ENCODE measurements at places on chromosomes 1 and 21. TPM values are rescaled to one million over a fixed set of nuclear protein-coding genes. Genes with fewer than 3 reads are reported as not detected.

DNA sequence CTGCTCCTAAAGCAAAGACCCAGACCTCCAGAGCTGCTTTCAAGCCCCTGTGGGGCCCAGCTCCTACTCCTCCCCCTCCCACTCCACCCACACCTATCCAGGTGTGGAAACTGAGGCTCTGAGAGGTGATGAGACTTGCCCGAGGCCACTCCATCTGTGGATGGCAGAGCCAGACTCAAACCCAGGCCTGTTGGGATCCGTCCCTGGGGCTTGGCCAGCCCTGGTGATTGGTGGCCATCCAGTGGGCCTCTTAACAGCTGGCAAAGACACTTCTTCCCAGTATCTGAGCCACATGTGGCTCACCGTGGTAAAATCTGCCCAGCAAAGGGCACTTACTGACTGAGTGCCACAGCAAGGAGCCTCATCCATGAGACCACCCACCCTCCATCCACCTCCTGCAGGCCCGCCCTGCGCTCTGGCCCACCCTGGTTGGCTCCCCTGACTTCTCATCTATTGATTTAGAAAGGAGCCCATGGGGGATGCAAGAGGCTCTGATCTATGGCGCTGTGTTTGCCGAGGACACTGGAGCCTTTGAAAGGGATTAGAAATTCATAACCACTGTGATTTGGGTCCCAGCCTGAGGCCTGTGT, 398.5 kb downstream of the PTPRU start:
- DNase-seq, result no peak

GRCh38 chr1:28323720-28324119, 5.1 kb upstream of the MED18 start:
- no peak for DNase-seq

GRCh38 chr1:218482683-218483082, 137.5 kb downstream of the TGFB2 start:
- DNase-seq, result no peak

DNA sequence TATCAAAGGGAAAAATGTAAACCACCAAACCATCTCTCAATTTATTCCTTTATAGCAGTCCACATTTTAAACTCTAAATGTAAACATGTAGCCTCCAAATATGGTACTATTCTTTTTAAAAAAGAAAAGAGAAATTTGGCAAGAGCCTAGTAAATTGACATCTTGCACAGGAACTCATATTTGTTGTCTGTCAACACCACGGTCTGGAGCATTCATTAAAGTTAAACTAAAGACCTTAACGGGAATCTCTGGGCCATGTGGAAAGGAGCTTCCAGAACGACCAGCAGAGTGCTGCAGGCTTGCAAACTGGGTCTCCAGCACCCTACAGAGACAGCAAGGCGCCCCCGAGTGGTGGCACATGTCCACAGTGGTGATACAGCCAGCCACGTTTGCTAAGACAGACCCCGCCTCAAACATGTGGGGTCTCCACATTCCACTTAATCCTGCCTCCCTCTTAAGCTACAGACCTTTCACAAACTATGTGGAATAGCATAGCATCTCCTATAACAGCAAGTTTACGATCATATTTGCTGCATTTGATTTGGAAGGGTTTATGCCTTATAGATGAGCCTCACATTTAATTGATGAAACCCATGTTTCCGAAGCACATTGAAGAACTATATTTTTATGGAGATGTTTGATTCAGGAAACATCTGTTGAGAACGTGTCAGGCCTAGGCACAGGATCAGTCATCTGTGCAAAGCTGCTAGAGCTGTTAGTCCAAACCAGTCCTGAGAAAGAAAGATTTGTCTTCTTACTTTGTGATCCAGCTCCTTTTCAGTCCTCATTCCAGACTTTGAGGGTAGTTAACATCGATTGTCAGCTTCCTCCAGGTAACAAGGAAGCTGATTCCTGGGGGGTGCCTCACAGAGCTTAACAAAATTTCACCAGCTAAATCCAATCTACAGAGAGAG, 96.4 kb upstream of the BACE2 start:
- DNase-seq, result no peak

GRCh38 chr1:42960566-42961311, 2.1 kb upstream of the SLC2A1 start:
- no peak for DNase-seq

HES3 gene
- total RNA-seq, result not detected

- no peak for DNase-seq
These were observed 26.3 kb upstream of the TRABD2B start for GRCh38 chr1:48023488-48023887.

BRDT gene
- not detected for total RNA-seq

DNA sequence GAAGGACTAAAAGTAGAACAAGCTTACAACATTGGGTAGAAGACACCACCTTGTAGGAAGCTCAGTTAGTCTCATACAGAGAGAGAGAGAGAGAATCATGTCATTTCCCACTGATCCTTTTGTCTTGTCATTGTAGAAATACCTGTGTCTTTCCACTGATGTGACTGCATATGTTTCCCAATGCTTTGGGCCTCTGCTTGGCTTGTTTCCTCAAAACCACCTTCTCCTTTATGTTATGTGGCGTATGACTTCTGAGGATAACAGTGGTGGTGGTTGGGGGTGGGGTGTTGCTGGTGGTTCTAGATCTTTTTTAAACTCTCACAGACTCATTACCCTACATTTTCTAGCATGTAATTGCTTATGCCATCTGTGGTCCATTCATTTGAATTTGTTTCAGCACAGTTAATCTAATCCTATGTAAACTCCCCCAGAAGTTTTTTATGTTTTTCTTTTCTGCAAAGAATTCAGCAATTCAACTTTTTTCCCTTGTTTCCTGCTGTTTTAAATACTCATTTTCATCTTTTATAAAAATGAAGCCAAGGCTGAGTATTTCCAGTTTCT, 9.3 kb downstream of the RGL1 start:
- DNase-seq, result no peak

DNA sequence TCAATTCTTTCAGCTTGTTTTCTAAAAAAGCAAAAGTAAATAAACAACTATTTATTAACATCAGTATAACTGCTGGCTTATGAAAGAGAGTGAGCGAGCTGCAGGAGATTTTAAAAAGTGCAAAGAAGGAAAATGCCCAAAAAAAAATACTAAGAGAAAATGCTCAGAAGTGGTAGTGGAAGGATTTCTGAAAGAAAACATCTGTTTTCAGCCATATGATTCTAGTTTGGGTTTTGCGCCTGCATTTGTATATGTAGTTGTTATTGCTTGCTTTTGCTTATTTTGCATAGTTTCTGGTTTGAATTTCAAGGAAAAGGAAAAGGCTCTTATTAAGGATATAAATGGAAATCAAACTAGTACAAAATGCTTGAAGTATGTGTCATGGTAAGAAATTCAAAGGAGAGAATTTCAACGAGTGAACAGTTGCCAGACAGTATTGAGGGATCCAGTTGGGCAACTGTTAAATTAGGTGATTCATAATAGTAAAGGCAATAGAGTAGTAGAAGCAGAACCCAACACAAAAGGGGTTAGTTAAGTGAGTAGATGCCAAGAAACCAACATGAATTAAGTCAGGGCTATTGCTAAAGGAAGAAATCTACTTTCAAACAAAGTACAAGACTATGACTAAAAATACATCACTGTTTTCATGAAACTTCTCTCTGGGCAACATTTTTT, 1.2 kb downstream of the GBP5 start:
- peak; percentile 12 for DNase-seq

DMAP1 gene
- total RNA-seq, result 25.4 TPM

MX1 gene
- 0.90 TPM for total RNA-seq

DNA sequence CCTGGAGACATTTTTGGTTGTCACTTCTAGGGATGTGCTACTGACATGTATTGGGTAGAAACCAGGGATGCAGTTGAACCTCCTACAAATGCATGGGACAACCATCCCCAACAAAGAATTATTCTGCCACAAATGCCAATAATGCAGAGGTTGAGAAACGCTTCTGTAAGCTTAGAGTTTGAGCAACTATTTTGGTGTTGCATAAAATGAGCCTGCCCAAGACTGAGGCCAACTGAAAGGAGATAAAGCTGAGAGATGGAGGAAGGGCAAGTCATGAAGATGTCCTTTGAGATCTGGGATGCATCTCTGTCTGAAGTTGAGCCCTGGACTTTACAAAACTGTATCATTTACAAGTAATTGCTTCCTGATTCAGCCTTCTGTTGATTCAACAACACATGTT, 106.9 kb downstream of the KCNJ15 start:
- DNase-seq, result no peak

GRCh38 chr1:109883248-109883955, 27.2 kb upstream of the CSF1 start:
- no peak for DNase-seq

DNA sequence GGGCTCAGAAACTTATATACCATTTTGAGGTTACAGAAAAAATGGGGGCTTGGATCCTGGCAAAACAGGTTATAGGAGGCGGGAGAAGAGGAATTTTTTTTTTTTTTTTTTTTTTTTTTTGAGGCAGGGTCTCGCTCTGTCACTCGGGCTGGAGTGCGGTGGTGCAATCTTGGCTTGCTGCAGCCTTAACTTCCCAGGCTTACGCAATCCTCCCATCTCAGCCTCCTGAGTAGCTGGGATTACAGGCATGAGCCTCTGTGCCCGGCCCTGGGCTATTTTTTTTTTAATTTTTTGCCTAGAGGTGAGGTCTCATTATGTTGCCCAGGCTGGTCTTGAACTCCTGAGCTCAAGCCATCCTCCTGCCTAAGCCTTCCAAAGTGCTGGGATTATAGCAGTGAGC, 24.7 kb downstream of the MROH7 start:
- DNase-seq, result no peak

- no peak for DNase-seq
These were observed 91.7 kb upstream of the NFIA start for GRCh38 chr1:60990714-60991090.

HUNK gene
- total RNA-seq, result not detected

- peak; percentile 54 for DNase-seq
These were observed 6.4 kb upstream of the E2F2 start for GRCh38 chr1:23537296-23537973.

RGS13 gene
- total RNA-seq, result not detected

DNA sequence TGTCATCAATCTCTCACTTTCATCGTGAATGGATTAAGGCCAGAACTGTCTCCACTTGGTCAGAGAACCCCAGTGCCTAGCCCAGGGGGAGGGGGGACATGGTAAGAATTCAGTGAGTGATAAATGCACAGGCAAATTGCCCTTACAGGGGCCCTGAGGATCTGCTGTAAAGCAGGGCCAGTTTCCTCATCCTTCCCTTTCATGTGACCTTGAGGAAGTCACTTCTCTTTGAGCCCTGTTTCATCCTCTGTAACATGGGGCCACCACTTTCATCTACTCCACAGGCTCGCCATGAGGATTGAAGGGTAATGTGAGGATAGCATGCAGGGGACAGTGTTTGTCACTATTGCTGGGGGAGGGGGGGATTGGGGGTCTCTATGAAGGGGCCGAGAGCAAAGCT, 28.1 kb upstream of the C1QA start:
- DNase-seq, result no peak

DNA sequence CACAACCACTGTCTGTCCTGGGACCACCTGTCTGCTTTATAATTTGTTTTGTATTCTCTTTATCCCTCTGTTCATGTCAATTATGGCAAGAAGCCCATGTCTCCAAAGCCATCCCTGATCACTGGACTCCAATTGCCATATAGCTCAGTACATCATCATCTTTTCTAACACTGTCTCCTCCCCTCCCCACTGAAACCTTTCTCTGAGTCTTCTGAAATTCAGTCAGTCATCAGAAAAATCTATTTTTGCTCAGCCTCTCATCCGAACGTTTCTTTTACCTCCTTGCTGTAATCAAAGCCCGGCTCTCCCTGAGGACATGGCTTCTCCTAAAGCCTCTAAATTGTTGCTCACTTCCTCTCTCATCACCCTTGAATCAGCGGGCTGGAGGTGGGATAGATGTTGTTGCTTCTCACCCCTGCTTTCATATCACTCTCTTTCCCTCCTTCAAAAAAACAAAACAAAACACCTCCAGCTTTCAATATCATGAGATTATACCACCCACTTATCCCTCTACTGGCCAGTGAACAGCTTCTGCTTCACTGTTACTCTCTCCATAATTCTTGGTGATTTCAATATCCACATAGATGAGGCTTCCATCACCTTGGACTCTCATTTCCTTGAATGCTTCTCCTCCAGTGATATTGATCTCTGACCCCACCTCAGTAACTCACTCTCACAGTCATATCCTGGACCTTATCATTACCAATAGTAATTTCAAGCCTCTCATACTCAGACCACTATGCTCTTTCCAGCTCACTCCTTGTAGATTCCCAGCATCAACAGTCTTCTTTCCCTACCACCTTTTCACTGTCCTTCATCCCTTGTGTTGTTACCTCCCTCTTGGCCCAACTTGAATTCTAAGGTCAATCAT, 27.8 kb downstream of the RAB3B start:
- no peak for DNase-seq

- no peak for DNase-seq
These were observed 255.1 kb upstream of the FGGY start for GRCh38 chr1:59041646-59042277.

GRCh38 chr1:235858766-235859165, 7.9 kb downstream of the LYST start:
- no peak for DNase-seq

DNA sequence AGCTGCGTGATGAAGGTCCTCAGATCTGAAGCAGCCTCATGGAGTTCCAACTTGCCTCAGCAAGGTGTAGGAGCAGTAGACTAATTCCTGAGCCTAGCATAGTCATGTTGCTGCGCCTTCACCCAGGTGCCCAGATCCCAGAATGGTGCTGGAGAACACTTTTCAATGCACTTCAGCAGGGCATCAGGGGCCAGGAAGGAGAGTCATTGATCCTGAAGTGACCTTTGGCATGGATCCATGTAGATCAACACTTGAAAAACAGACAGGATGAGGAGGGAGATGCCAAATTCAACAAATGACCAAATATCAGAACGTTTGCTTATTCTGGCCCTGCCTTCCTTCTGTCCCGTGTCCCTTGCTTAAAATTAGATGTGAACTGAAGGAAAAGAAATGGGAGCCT, 91.9 kb downstream of the LEPR start:
- DNase-seq, result no peak

TNFAIP8L2 gene
- total RNA-seq, result not detected

- DNase-seq, result no peak
These were observed 1.7 kb upstream of the ZBTB18 start for GRCh38 chr1:244049162-244050013.

- DNase-seq, result no peak
These were observed 16.2 kb upstream of the PPIE start for GRCh38 chr1:39722495-39722894.

- DNase-seq, result peak; percentile 96
These were observed 32.9 kb downstream of the JAK1 start for GRCh38 chr1:64933296-64934070.

SPRR2D gene
- not detected for total RNA-seq

XCL2 gene
- not detected for total RNA-seq

- no peak for DNase-seq
These were observed 84.4 kb downstream of the STUM start for GRCh38 chr1:226632922-226633351.
